ENCODE measurements at places on chromosomes 5 and 9. TPM values are rescaled to one million over a fixed set of nuclear protein-coding genes. Genes with fewer than 3 reads are reported as not detected.

TMEM171 gene
- total RNA-seq, result 1.2 TPM

ITK gene
- total RNA-seq, result not detected

NR4A3 gene
- 2.4 TPM for total RNA-seq

TAF11L7 gene
- total RNA-seq, result not detected

TNIP1 gene
- total RNA-seq, result 103 TPM

LIX1 gene
- total RNA-seq, result not detected

PCDHA5 gene
- total RNA-seq, result not detected

HIGD2A gene
- 107 TPM for total RNA-seq

FOXD4L6 gene
- not detected for total RNA-seq

HBEGF gene
- 8.1 TPM for total RNA-seq

LIFR gene
- total RNA-seq, result 5.8 TPM

OCLN gene
- total RNA-seq, result 0.73 TPM

TXNDC8 gene
- not detected for total RNA-seq

PCDHGB3 gene
- 4.2 TPM for total RNA-seq

OR1J2 gene
- total RNA-seq, result not detected

SPATA31A3 gene
- not detected for total RNA-seq

FYB1 gene
- total RNA-seq, result 1.5 TPM

PPP2R2B gene
- total RNA-seq, result not detected

IL4 gene
- total RNA-seq, result not detected

STC2 gene
- total RNA-seq, result 71.7 TPM

MED27 gene
- total RNA-seq, result 37.7 TPM

MAP3K1 gene
- total RNA-seq, result 3.9 TPM

KCNN2 gene
- total RNA-seq, result 15.1 TPM

PCDHGB4 gene
- 3.1 TPM for total RNA-seq

RASGRF2 gene
- 0.21 TPM for total RNA-seq

SPATA31C2 gene
- total RNA-seq, result not detected

NIPAL4 gene
- 0.19 TPM for total RNA-seq

SPACA9 gene
- total RNA-seq, result 6.6 TPM

ANKRD55 gene
- total RNA-seq, result not detected

GABRA1 gene
- total RNA-seq, result not detected

Measured in HFFc6 (cell line).